Activated naive CD4-positive, alpha-beta T cell (primary cell): ENCODE measurements at places on chromosomes 5 and 9.

- no peak for DNase-seq
These were observed 10.4 kb upstream of the SLC34A1 start for GRCh38 chr5:177373806-177374205.

GRCh38 chr9:95327239-95327865, 9.8 kb upstream of the FANCC start:
- no peak for DNase-seq

GRCh38 chr5:173941758-173942401, 47.1 kb upstream of the C5orf47 start:
- DNase-seq, result no peak

GRCh38 chr5:139755892-139756671, 39.5 kb upstream of the PSD2 start:
- no peak for DNase-seq

DNA sequence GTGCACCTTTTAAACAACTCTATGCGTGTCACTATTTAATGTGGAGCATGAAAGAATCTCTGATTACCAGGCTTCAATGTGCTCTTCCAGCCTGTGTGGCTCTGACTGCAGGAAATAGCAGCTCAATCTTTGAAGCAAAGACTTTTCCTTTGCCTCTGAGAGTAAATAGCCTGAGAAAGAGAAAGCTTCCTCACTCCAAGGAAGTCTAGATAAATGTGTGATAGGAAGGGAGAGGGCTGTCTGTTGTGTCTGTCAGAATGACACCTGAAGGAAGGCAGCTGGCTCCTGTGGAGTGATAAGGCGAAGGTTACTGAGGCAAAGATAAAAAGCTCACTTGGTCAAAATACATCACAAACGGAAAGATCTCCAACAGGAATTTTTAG, 205.3 kb upstream of the HAPLN1 start:
- DNase-seq, result no peak

GRCh38 chr5:91137647-91138046, 245.5 kb downstream of the ARRDC3 start:
- DNase-seq, result no peak

- DNase-seq, result no peak
These were observed 88.3 kb downstream of the GIN1 start for GRCh38 chr5:103031607-103032006.

DNA sequence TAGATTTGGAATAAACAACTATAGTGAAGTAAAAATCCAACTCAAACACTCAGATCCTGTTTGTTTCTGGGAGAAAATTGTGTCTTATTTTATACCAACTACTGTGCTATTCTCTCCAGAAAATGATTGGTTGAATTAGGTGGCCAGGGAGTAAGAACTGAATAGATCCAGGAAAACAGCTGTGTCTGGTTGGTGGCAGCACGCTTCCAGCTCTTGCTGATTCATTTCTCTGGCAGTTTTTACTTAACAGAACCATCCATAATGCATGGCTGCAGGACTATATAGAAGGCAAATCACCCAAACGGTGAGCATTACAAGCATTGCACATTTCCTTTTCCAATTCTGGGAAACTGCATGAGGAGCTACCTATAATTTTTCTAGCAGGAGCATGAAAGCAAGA, 29.5 kb downstream of the DMAC1 start:
- DNase-seq, result no peak

- DNase-seq, result no peak
These were observed 56.6 kb downstream of the AP3B1 start for GRCh38 chr5:78237911-78238310.

DNA sequence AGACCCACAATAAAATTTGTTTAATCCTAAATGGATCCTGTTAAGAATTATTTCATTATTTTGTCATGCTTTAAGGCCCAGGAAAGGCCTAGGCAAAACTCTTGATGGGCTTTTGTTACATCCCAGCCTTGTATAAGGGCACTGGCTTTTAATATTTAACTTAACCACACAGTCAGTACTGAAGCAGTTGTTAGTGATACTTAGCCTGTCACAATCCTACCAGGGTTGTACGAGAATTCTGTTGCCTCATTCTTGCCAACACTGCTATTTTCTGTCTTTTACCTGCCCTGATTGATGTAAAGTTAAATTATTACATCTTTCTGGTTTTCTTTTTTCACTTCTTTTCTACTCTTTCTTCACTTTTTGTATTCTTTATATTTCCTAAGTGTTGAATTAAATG, 10.9 kb downstream of the ZNF169 start:
- DNase-seq, result no peak

DNA sequence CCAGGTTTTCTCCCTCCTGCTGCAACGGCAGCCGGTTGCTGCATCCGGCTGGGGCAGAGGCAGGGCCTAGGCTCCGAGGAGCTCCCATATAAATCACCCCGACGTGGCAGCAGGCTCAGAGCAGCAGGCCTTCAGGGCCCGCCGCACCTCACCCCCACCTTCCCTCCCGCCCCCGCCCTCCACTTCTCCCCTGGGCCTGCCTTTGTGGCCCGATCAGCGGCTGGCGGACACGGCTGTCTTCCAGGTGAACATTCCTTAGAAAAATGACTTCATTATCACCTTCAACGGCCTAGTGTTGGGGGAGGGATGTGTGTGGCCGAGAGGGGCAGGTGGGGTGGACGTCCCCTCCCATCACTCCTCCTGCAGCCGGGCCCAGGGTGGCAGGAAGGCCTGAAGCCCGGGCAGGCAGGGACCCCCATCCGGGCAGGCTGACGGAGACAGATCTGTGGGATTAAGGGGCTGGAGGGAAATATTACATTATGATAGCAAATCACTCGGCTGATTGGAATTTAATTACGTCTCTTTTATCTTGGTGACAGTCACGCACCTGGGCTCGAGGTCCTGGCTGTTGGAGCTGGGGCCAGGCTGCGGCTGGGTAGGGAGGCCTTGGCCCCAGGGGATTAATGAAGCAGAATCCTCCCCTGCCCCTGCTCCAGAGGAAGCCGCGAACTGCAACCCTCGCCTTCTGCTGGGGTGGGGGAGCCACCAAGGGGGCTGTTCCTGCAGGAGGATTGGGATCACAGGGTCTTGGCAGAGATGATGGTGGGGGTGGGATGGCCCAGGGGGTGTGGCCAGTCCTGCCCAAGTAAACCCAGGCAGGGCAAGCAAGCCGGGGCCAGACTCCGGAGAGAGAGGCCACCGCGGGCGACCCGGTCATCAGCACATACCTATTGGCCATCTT, 38.4 kb upstream of the RXRA start:
- no peak for DNase-seq

GRCh38 chr9:112361601-112362000, 18.3 kb upstream of the HSDL2 start:
- no peak for DNase-seq

- DNase-seq, result no peak
These were observed 156.3 kb downstream of the GOLPH3 start for GRCh38 chr5:32017692-32018367.

DNA sequence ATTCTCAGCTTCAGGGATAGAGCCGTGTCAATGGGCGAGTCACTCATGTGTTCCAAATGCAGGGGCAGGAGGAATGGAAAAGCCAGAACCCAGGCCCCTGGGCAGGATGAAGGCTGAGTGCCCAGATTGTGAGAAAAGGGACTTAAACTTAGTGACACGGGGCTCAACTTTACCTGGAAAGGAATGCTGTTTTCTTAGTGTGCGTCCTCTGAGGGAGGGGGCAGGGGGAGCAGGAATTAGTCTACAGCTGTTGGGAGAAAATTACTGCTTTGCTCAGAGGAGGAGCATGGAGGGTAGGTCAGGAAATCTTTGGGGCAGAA, 14.6 kb downstream of the HK3 start:
- no peak for DNase-seq

- peak; percentile 34 for DNase-seq
These were observed 69.2 kb upstream of the CCDC180 start for GRCh38 chr9:97237951-97238889.

- no peak for DNase-seq
These were observed 16.1 kb downstream of the IFNE start for GRCh38 chr9:21465859-21466518.

DNA sequence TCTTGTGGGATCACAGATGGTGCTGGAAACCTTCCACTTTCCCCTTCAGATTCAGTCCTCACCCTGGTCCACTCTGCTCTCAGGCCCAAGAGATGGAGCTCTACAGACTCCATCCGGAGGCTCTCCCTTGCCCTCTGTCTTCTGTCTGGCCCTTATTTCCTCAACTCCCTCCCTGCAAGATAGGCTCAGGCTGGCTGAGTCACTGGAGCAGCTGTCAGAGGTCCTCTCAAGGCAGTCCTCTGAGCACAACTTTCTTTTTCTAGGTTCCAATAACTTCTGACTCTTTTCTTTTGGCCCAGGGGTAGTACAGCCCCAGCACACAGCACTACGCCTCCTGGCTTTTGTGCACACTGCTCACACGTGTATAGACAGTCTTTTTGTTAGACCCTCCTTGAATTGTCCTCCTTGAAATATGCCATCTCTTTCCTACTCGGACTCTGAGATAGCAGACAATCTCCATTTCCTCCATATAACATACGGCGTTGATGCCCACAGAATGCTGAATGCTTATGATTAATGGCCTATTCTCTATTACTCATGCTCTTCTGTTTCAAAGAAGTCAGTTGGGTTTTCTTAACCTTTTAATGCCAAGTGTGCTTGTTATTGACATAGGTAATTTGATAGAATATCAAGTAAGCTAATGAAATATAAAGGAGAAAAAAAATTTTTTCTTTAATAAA, 193.1 kb downstream of the SLC12A2 start:
- DNase-seq, result no peak

- DNase-seq, result peak; percentile 85
These were observed at the start of gene RNF14 for GRCh38 chr5:141968914-141969608. RNF14 (plus strand) TSS chr5:141969105; CDS start chr5:141973589, 4,484 bp downstream.

DNA sequence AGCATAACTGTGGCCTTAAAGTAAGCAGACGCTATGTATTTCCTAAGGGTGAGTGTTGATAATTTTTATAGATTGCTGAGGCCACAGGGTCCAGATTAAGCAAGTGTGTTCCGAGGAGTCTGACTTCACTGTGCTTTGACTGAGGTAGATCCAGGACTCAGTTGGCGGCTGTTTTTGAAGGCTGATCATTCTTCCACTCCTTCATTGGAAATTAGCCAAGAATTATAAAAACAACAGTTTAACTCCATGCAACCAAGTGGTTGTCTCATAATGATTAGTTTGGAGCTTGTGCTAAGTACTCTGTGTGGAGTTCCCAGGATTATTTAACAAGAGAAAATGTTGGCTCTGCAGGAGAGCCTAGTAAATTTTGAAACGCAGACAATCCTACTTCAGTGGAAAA, 19.1 kb downstream of the IQGAP2 start:
- DNase-seq, result no peak

DNA sequence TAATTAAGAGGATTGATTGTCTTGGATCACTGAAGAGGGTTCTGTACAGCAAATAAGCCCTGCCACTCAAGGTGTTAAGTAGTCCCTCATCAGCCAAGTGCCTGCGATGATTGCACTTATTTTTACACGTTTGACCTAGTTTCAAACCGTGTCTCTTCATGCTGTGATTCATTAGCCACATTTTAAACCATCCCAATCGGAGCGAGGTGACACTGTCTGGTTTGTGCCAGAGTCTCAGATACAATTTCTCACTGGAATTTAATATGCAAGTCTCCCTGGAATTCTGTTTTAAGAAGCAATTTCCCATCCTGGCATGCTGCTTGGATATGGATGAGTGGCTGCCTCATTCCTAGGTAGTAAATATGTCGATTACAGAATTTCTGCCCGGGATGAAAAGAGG, 1.6 kb downstream of the INSYN2B start:
- DNase-seq, result no peak

GRCh38 chr9:129725795-129726251, 27.0 kb downstream of the PTGES start:
- no peak for DNase-seq

DNA sequence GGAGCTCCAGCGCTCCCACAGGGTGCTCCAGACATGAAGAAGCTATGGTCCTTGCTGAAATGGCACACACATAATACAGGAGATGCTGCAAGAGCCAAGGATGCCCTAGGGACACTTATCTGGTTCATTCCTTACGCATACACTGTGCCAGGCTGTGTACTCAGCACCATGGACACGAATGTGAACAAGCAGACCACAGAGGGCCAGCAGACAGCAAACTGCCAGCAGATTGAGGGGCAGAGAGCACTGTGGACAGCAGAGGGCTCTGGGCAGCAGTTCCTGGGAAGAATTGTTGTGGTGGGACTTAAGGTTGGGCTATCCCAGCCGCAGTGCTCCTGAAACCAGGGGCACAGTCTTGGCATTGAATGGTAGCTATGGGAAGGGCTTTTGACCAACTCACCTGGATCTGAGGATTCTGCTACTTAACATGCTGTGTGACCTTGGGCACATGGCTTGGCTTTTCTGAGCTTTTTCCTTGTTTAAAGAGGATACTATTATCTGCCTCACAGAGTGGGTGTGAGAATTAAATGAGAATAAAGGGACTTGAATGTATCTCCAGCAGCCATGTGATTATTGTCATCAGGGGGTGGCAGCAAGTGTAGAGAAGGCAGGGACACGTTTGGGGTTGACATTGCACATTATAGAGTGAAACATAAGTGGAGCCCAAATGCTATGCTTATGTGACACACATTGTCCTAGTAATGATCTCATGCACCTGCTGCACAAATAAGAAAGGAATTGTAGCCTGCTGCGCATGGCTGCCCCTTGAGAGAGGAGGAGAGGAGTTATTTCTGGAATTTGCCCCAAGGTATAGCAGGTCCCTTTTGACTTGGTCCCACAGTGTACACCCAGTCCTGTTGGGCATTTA, 30.1 kb downstream of the PPARGC1B start:
- no peak for DNase-seq

- DNase-seq, result no peak
These were observed 98.6 kb upstream of the HMHB1 start for GRCh38 chr5:143713047-143714003.

GRCh38 chr5:142388696-142389095, 63.9 kb upstream of the SPRY4 start:
- DNase-seq, result no peak

DNA sequence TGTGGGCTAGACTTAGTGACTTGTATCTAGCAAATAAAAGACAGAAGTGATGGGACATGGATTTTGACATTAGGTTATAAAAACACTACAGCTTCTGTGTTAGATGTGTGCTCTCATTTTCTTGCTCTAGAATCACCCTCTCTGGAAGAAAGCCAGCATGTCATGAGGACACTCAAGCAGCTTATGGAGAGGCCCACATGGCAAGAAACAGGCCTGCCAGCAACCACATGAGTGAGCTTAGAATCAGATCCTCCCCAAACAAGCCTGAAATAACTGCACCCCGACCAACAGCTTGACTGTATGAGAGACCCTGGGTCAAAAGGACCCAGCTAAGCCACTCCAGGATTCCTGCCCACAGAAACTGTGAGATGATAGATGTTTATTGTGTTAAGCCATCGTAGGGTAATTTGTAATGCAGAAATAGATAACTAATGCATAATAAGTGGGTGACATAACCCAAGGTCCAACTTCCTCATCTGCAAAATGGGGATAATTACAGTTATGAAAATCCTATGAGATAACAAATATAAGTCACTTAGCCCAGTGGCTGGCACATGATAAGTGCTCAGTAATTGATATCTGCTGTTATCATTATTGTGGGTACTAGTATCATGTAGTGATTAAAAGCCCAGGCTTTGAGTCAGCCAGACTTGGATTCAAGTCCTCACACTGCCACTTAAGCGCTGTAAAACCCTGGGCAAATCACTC, 86.5 kb downstream of the KLHL3 start:
- DNase-seq, result no peak
